ENCODE measurements at places on chromosomes 3 and 15.

- no peak for DNase-seq
Measured at GRCh38 chr3:13708301-13708700, 159.4 kb downstream of the FBLN2 start.

DNA sequence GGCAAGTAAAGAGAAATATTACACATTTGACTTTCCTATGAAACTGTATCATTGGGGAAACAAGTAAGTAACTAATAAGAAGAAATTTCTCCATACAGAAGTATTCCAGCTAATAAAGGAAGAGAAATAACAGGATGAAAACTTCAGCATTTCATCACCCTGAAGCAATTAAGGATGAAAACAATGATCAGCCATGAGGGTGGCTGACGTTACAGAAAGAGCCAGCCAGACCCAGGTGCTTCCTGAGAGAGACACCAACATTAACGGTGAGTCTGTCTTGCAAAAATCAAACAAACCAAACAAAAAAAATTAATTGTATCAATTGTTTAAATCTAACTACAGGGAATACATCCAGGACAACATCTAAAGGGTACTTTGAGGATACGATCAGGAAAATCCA, 190.0 kb downstream of the ARRDC4 start:
- DNase-seq, result peak; percentile 34

DNA sequence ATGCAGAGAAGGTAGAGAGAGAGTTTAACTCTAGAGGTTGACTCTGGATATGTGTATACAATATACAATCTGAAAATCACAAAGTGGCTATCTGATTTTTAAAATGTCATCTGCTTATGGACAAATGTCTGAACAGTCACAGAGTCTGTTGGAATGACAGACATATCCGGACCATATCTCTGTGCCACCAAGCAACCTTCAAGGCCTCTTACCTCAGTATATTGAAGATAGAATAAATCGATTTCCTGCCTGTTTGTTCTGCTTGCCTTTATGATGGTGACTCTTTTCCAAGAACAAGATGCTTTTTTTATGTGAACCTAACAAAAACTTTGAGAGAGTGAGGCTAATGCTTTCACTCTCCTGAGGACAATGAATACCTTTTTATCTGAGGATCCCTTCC, 151.1 kb downstream of the RBPMS2 start:
- no peak for DNase-seq

GRCh38 chr3:130377960-130378676, 32.6 kb downstream of the COL6A5 start:
- DNase-seq, result peak; percentile 9

- no peak for DNase-seq
Measured at GRCh38 chr3:55907616-55908015, 420.5 kb upstream of the WNT5A start.

GRCh38 chr3:28576614-28577200, 228.1 kb upstream of the AZI2 start:
- no peak for DNase-seq

GRCh38 chr3:72636969-72637597, 211.2 kb downstream of the SHQ1 start:
- no peak for DNase-seq

GRCh38 chr3:136932978-136933772, 24.6 kb upstream of the IL20RB start:
- no peak for DNase-seq

DNA sequence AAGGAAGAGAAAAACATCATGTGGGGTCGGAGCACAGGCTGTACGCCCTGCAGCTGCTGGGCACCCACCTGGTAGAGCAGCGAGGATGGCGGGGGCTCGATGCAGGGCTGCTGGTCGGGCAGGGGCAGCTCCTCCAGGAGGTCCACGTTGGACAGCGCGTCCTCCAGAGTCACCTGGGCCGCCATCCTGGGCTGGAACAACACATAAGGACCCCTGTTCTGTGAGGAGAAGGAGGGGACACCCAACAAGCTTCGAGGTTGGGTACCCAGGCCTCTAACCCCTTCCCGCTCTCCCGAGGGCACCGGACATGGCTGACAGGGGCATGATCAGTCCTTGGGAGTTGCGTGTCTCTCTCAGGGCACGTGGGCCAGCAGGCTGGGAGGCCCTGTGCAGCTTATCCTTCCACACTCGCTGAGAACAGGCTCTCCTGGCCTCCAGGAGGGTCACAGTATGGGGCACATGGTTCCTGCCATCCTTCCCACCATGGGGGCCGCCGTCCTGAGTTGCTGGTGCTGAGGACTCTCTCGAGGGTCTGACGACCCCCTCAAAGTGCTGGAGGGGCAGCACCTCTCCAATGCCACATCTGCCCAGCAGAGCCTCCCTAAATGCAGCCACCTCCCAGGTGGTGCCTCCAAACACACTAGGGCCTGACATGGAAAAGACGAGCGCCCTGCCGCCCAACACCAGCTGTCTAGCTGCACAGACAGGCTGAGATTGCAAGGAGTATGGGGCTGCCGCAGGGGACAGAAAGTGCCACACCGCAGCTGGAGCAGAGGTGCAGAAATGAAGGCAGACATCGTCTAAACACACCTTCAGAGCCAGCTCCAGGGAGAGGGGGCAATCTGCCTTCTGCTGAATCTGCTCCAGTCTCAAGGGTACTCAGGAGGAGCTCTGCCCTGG, 32.8 kb downstream of the CYFIP1 start:
- DNase-seq, result no peak

- DNase-seq, result peak; percentile 81
Measured at GRCh38 chr3:197394464-197395321, 96.3 kb upstream of the DLG1 start.

- no peak for DNase-seq
Measured at GRCh38 chr3:110198717-110199587, 861.6 kb upstream of the DPPA4 start.

DNA sequence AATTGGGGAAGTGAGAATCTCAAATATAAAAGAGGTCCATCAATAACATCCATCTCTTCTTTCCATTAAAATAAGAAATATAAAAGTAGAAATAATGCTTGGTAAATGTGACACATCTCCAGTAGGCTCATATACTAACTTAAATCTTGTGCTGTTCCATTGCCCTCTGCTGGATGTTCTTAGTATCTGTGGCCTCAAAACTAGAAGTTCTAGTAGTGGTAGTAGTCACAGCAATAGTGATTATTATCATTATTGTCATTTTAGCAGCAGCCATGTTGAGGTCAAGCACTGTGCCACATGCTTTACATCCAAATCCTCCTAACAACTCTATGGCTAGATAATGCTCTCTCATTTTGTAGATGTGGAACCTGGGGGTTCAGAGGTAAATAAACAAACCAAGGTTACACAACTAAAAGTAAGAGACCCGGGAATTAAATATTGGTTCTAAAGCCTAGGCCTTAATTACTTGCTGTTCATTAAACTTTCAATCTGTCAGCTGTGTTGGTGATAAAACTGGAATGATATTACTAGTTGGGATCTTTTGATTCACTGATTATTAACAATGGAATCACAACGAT, 20.2 kb upstream of the BTLA start:
- peak; percentile 71 for DNase-seq

- DNase-seq, result no peak
Measured at GRCh38 chr3:60513241-60513640, 738.0 kb downstream of the FHIT start.

DNA sequence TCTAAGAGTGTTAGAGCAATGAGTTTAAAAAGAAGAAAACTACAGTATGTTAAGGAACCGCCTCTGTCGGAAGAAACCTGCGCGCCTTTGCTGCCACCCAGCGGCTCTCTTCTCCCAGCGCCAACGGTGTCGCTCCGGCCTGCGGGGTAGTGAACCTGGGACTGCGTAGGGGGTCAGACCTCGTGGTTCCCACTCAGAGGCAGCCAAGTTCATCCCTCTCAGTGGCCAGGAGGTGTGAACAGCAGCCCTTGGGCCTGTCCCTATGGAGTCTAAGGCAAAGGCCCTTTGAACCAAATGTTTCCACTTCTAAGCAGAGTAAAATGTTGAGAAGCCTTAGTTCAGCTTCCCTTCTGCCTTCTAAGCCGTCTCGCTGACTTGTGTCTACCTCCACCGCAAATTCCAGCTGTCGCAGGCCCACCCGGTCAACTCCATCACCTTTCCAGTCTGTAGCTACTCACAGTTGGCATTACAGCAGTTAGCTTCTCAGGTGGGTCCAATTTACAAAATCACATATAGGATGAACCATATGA, 980 bp upstream of the RAB27A start:
- peak; percentile 88 for DNase-seq

GRCh38 chr3:4850211-4850927, 128.9 kb upstream of the BHLHE40 start:
- no peak for DNase-seq

- no peak for DNase-seq
Measured at GRCh38 chr15:80660119-80660518, 35.0 kb upstream of the ABHD17C start.

DNA sequence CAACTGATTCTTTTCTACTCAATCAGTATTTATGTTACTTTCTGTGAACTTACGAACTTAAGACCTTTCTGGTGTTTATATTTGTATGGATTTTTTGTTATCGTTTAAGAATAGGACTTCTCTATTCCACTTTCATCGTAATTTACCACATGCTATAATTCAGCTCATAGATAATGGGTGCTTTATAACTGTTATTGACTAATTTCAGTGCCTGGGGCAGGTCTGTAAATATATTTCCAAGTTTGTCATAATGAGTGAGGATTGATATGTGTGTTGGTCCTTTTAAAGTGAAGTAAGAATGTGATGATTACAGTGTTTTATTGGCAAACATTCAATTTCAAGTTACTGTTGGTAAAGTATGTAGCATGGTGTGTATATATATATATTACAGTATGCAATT, 1.8 kb upstream of the NAALADL2 start:
- DNase-seq, result no peak

GRCh38 chr3:48662753-48663488, at the start of gene CELSR3:
Gene CELSR3, minus strand, starts transcription at chr3:48662886. Its CDS starts 252 bp downstream, at chr3:48662634.
- DNase-seq, result no peak

GRCh38 chr3:67073812-67074211, 75.7 kb downstream of the KBTBD8 start:
- DNase-seq, result no peak

DNA sequence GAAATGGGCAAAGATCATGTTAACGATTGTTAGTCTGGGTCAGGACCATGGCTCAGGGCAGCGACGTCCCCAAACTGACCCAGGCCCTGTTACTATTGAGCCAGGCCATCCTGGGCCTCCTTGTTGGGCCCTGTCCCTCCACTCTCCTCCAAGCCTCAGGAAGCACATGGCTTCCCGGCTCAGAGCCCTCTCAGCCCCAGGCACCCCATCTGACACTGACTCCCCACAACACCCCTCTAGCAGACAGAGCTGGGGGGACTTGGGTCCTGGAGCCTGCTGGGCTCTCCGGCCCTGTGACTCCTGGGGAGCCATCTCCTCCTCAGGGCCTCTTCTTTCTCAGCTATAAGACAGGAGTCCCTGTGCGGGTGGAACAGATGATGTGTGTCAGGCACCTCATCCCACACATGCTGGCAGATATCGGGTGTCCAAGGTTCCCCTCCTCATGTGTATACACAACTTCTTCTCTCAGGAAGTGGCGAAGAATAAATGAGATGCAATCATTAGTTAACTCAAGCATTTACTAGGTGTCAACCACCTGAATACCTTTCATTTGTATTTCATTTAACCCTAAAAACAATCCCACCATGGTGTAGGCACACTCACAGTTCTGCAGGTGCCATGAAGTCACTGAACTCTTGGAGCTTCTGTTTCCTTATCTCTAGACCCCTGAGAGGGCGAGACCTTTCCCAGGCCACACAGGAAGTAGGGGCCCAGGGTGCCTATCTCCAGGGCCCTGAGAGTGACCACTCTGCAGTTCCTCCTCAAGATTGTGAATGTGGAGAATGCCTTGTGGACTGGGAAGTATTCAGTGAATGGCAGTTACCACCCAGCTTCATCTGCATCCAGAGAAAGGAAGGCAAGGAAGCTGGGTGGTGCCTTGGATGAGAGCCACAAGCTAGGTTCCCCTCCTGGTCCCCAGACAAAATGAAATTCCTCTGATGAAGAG, 282.5 kb upstream of the TLE3 start:
- no peak for DNase-seq

DNA sequence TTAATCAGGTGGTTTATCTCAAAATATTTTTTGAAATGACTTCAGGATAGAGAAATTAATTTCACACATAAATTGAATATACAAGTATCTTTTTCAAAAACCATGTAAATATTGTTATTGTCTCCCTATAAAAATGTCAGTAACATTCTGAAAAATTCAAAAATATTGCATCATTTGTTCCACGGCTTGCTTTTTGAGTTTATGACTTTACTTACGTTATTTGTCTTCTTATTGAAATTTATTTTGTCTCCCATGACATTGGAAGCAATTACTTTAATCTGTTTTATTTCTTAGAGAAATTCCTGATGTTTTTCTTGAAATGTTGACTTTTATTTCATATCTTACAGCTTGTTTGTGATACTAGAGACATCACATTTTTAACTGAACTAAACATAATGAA, 56.9 kb upstream of the P2RY1 start:
- DNase-seq, result no peak

GRCh38 chr3:5160940-5161858, 26.3 kb upstream of the EDEM1 start:
- no peak for DNase-seq

GRCh38 chr3:165855581-165855980, 18.4 kb upstream of the BCHE start:
- DNase-seq, result no peak

DNA sequence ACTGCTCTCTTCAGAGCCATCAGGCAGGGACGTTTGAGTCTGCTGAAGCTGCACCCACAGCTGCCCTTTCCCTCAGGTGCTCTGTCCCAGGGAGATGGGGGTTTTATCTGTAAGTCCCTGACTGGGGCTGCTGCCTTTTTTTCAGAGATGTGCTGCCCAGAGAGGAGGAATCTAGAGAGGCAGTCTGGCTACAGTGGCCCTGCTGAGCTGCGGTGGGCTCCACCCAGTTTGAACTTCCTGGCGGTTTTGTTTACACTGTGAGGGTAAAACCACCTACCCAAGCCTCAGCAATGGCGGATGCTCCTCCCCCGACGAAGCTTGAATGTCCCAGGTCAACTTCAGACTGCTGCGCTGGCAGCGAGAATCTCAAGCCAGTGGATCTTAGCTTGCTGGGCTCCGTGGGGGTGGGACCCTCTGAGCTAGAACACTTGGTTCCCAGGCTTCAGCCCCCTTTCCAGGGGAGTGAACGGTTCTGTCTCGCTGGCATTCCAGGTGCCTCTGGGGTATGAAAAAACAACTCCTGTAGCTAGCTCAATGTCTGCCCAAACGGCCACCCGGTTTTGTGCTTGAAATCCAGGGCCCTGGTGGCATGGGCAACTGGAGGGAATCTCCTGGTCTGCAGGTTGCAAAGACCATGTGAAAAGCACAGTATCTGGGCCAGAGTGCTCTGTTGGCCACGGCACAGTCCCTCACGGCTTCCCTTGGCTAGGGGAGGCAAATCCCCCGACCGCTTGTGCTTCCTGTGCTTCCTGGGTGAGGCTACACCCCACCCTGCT, 21.1 kb upstream of the ST6GAL1 start:
- peak; percentile 81 for DNase-seq

- no peak for DNase-seq
Measured at GRCh38 chr3:186083746-186084145, 25.1 kb downstream of the ETV5 start.

DNA sequence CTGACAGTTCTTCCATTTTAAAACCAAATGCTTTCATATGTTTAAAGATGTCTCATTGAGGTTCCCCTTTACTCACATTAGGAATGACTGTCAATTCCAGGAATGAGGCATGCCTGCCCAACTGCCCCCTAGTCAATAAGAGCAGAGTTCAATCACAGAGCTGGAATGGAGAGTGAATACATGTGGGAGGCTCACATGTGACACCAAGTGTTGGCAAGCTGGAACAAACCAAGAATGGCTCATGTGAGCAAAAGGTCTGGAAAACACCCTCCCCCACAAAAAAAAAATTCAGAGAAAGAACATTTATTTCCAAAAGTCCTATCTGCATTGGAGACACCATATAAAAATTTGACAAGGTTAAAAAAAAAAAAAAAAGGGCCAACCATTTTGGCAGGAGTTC, 3.7 kb downstream of the PBRM1 start:
- DNase-seq, result peak; percentile 55
